Stimulated activated CD4-positive, alpha-beta T cell treated with anti-CD3 and anti-CD28 coated beads, Interleukin-2, amount 100 ng/mL, for 4 hours (primary cell): ENCODE measurements at places on chromosomes 16 and 17.

- no peak for DNase-seq
Observed at GRCh38 chr16:61590577-61590976, 445.7 kb downstream of the CDH8 start.

DNA sequence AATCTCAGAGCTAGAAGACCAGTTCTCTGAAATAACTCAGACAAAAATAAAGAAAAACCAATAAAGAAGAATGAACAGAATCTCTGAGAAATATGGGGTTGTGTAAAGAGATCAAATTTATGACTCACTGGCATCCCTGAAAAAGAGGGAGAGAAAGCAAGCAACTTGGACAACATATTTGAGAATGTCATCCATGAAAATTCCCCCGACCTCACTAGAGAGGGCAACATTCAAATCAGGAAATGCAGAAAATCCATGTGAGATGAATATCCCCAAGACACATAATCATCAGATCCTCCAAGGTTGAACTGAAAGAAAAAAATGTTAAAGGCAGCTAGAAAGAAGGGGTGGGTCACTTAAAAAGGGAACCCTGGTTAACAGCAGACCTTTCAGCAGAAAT is 32.1 kb downstream of the TANC2 start:
- no peak for DNase-seq

DNA sequence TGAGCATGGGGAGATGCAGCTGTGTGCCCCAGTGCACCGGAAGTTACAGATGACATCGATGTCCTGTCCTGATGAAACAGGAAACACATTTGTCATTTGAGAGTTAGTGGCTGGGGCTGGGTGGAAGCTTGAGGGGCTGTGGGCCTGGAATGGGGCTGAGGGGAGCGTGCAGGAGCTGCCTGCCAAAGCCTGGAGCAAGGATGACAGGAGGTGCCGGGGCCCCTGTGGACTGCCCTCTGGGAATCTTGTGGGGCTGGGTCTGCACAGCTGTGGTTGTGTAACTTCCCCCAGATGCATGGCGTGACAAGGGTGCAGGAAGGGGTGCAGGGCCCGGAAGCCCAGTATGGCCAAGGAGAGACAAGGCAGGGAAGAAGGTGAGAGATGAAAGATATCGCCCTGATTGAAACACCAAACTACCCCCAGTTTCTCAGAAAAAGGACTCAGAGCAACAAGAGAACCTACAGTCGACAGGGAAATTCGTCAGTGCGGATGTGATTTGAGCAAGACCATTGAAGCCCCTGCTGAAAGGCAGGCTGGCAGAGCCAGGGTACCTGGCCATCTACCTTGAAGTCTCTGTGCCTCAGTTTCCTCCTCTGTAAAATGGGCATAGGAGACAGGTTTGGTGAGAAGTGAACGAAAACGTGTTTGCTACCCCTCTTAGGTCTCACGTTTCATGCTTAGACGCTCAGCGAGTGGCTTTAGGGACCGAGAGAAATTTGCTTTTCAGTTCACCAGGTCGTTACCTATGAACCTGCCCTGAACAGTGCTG is 8.8 kb downstream of the MMP25 start:
- no peak for DNase-seq

GRCh38 chr16:81902025-81902424 is 109.2 kb downstream of the SDR42E1 start:
- DNase-seq, result no peak

- DNase-seq, result no peak
Observed at GRCh38 chr17:78672871-78673371, 95.7 kb upstream of the DNAH17 start.

GRCh38 chr17:21058098-21058893 is 15.5 kb upstream of the USP22 start:
- no peak for DNase-seq

DNA sequence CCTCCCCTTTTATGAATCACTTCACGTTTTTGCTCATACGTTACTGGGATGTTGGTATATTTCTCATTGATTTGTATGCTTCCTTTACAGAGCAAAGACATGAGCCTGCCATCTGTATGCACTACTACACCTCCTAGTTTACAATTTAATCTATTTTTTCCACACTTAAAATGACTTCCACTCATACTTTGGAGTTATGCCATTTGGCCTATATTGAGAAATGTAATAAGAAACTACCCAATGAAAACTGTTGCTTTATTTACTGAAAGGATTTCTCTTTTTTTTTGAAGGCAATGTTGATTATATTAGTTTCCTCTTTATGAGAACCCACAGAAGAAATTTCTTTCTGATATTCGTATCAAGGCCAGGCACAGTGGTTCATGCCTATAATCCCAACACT is 43.1 kb downstream of the DUSP14 start:
- DNase-seq, result no peak

GRCh38 chr16:82881516-82881915 is 254.7 kb downstream of the CDH13 start:
- DNase-seq, result no peak

DNA sequence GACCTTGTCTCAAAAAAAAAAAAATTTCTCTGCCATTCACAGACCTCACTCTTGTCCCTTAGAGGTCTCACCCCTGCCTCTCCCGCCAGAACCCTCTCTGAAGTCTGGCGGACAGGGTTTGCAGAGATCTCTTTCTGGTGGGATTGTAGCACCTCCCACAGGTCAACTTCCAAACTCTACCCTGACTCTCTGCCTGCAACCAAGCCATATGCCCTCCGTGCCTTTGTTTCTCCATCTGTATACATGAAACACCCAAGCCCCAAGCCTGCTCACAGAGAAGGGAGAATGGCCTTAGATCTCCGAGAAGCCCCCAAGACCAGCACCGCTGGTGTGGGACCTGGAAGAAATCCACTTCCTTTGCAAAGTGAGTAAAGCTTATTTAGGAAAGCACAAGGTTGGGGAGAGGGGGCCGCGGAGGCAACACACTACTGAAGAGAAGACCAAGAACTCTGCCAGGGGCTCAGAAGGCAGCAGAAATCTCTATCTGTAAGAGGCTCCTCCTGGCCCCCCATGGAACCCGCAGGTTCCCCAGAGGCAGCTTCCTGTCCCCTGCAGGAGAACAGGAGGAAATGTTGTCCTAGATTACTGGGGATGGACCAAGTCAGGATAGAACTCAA is 219.9 kb downstream of the C16orf78 start:
- DNase-seq, result no peak

GRCh38 chr17:55298111-55298730 is 33.5 kb downstream of the HLF start:
- DNase-seq, result no peak

DNA sequence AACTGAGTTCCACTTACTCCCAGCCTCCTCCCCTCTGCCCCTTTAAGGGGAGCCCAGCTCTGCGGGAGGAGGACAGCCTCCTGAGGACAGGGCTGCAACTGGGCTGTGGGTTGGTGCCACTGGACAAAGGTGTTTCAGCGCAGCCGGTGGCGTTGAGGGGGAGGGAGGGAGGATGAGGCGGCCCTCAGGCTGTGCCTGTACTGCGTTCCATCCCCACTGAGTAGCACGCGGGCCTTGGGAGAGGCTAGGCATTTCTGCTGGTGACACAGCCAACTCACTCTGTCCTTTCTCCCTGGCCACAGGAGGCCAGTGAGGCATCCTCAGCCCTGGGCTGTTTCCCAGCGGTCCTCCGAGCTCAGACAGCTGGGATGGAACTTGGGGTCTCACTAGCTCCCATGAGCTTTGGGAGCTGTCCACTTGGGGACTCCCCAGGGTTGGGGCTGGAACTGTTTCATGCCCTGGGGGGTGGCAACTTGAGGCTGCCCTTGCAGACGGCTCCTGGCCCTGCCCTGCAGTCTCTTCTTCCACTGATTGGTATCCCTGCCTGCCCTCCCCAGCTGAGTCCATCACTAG is 70.5 kb downstream of the MPRIP start:
- no peak for DNase-seq

- DNase-seq, result no peak
Observed at GRCh38 chr16:71933913-71934695, 38.8 kb downstream of the IST1 start.

GRCh38 chr17:28199728-28200127 is 119.3 kb upstream of the TMEM97 start:
- DNase-seq, result no peak

DNA sequence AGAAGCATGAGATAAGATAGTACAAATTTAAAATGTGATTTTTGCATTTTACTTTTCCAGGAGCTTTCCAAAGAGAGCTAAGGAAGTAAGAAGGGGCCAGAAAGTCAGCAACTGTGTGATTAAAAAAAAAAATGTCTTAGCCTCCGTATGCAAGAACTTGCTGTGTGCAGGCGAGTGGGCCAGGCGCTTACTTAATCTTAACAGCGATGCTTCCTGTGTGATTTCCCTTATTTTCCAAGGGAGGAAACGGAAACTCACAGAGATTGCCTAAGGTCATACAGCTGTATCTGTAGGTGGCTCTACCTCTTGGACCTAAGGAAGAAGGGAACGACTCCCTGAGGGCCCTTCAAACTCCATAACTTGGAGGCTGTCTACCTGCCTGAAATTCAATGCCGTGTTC is 11.1 kb downstream of the HS3ST3B1 start:
- no peak for DNase-seq

DNA sequence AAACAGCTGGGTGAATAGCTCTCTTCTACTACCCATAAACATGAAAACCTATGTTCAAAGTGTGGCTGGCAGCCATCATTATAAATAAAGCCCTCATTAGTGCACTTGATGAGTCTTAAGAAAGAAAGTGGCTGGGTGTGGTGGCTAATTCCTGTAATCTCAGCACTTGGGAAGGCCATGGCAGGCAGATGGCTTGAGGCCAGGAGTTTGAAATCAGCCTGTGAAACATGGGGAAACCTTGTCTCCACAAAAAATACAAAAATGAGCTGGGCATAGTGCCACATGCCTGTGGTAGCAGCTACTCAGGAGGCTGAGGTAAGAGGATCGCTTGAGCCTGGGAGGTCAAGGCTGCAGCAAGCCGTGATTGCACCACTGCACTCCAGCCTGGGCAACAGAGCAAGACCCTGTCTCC is 28.3 kb upstream of the APPBP2 start:
- DNase-seq, result no peak

DNA sequence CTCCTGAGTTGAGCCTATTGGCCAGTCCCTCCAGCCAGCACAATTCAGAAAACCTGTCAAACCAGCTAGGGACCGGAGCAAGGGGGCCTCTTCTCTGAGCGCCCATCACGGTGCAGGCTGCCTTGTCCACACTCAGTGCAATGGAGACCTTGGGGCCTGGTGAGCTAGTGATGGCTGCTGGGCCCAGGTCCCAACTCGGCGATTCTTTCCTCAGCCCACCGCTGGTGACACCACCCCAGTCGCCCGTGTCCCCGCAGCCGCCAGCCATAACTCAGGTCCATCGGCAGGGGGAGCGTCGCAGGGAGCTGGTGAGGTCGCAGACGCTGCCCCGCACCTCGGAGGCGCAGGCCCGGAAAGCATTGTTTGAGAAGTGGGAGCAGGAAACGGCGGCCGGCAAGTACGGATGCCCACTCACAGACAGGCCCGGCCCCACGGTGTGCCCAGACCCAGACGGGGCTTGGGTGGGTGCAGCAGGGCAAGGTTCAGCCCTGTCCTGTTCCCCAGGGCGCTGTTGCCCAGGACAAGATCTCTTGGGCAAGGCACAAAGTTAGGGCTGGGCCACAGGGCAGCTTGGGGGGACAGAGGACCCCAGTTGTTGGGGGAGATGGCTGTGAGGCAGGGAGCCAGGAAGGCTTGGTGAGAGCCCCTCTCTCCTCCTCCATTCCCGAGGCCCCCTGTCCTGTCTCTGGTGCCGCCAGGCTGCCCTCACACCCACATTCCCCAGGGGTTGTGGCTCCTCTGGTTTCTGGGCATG is 10.8 kb downstream of the SMTNL2 start:
- DNase-seq, result no peak

DNA sequence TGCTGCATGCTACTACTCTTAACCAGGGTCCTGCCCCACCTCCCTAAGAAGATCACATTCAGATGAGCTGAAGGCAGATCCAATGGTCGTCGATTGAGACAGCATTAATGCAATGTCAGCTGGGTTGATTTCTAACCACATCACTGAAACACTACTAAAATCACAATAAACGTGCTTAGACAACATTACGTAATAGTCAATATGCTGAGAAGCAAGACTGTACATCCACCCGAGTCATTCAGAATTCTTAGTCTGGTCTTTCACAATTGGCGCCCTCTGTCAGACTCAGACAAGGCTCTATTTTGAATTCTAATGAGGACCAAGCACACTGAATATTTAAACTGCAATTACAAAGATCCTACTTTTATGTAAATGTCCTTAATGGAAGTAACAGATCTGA is 205.2 kb downstream of the STX8 start:
- DNase-seq, result no peak

GRCh38 chr17:81388091-81388611 is 7.1 kb upstream of the BAHCC1 start:
- no peak for DNase-seq

GRCh38 chr17:55768936-55769624 is 18.2 kb downstream of the PCTP start:
- no peak for DNase-seq

DNA sequence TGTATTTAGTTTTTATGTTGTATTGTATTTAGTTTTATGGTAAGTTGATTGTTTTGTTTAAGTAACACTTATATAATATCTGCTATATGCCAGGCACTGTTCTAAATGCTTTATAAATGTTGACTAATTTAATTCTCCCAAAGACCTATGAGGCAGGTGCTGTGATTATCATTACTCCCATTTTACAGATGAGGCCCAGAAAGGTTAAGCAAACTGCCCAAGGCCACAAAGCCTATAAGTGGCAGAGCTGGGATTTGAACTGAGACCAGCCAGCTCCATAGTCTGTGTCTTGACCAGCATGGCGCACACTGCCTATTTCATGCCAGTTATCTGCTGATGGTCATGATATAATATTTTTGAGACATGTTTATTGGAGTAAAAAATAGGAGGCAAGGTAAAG is 24.0 kb downstream of the IL21R start:
- no peak for DNase-seq

GRCh38 chr17:57927048-57927723 is 28.0 kb downstream of the CUEDC1 start:
- no peak for DNase-seq

DNA sequence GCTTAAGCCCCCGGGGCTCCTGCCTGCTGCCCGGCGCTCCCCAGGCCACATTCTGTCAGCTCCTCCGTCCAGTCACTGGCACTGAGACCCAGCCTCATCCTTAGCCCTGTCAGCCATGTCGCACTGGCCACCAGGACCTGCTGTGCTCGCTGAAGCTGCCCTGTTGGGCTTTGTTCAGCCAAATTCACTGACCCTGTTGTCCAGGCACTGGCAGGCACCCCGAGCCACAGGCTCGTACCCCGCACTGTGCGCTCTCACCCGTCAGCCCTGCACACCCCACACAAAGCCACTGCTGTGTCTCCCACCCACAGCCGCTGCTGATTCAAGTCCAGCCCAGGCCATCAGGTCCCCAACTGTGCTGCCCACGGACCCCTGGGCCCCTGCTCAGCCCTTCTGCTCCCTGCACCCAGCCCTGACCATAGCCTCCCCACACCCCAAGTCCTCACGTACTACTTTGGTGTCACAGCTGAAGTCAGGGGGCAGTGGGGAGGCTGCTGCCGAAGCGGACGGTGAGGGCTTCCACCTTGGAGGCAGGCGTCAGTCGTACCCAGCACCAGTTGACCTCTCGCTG is 131.5 kb upstream of the CHMP6 start:
- no peak for DNase-seq

DNA sequence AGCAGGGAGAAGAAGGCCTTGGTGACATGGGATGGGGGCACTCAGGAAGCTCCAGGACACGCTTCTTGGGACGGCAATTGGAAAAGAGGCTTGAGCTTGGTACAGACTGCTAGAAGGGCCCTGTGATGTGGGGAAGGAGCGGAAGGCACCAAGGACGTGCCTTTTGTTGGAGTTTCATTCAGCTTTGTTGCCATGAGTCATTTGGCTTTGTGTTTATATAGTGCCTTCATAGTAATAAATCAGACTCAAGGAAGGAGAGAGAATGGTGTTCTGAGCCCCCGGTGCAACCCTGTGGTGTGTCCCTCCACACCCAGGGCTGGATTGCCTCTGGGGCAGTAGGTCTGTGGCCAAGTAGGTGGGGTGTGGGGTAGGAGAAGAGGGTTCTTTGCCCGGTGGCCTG is 7.4 kb upstream of the TBX4 start:
- no peak for DNase-seq
